ENCODE measurements at places on chromosomes 1 and 21.

- DNase-seq: peak; percentile 86
Measured at GRCh38 chr1:184664042-184664660, 90.5 kb downstream of the EDEM3 start.

- no peak for DNase-seq
Measured at GRCh38 chr1:69847670-69848069, 279.9 kb downstream of the LRRC7 start.

GRCh38 chr21:38853421-38853919, 47.7 kb downstream of the ETS2 start:
- peak; percentile 60 for DNase-seq

DNA sequence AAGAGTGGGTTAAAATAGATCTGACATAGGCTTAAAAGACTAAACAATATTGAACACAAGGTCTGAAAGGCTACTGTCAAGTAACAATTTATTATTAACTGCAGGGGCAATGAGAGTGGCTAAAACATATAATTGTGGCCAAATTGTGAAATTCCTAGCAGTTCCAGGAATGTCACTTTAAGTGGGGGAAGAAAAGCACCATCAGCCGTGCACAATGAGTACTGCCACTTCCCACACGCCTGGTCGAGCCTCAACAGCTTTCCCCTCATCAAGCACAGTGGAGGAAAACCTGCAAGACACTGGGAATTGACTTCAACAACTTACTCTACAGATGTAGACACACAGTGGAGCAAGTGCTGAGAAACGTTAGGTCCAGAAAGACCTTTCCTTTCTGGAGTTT, 16.4 kb downstream of the TFB2M start:
- no peak for DNase-seq

- DNase-seq: peak; percentile 81
Measured at GRCh38 chr1:203534526-203534925, 40.6 kb downstream of the OPTC start.

GRCh38 chr1:95263450-95263849, 29.4 kb downstream of the RWDD3 start:
- DNase-seq: no peak

- no peak for DNase-seq
Measured at GRCh38 chr21:29753216-29753615, 186.6 kb downstream of the GRIK1 start.

GRCh38 chr1:162632217-162632666, at the start of gene DDR2:
Gene DDR2 (plus strand): TSS chr1:162632464. CDS start chr1:162719064, 86,600 bp downstream.
- peak; percentile 80 for DNase-seq

DNA sequence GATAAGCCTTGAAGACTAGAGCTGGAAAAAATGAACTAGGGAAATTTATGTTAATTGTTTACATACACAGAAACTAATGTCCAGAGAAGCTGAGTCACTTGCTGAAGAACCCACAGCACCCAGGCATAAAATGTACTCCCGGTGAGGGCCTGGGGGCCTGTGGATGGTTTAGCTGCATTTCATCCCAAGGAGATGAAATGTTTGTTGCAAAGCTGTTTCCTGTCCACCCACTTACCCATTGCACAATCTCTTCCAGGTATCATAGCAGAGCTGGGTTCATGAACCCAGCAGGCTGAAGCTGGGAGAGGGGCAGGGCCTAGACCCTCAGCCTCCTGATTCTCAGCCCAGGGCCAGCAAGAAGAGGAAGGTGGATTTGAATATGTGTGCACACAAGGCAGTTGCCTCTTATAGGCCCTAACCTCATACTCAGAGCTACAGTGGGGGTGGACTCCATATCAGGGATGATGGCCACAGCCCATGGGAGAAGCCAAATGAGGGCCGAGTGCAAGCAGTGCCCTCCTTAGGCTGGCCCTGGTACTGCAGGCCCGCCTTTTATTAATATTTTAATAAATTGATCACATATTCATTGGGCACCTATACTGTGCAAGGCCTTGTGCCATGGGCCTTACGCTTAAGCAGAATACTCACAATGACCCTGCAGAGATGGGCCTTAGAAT, 110.8 kb downstream of the LACTBL1 start:
- peak; percentile 67 for DNase-seq

DNA sequence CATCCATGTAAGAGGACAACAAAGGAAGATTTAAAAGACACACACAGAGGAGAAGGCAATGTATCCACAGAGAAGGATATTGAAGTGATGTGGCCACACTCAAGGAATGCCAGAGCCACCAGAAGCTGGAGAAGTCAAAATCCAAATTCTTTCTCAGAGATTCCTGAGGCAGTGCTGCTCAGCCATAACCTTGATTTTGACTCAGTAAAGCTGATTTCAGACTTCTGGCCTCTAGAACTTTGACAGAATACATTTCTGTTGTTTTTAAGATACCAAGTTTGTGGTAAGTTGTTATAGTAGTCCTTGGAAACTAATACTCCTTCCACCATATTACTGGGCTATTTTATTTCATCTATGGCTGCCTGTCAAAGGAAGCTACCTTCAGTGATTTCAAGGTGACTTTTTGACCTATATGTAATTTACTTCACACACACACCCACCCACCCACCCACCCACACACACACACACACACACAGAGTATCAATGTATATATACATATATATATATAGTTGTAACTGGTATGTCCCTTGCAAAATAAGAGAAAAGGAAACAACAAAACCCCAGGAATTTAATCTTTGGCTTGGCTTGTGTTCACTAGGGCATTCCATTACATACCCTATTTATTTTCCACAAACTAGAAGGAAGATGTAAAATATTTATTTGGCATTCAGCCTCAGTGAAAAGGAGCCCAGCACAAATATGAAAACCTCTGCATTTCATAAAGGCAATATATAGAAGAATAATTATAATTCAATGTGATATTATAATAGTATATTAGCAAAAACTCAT, 142.1 kb upstream of the PTGFR start:
- no peak for DNase-seq

GRCh38 chr1:248851390-248851789, 7.5 kb downstream of the ZNF692 start:
- no peak for DNase-seq

DNA sequence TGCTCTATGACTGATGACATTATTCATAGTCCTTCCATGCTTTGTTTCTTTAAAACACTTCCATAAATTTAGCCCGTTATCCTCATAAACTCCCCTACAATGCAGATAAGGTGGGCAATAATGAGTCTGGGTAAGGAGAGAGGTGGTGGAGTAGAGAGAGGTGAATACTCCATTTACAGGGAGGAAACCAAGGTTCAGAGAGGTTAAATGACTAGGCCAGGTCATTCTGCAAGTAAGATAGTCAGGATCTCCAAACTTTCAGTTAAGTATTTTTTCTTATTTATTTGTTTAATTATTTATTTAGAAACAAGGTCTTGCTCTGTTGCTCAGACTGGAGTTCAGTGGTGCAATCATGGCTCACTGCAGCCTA, 26.1 kb downstream of the PAFAH2 start:
- no peak for DNase-seq

GRCh38 chr1:21536218-21536617, 27.0 kb downstream of the ALPL start:
- DNase-seq: no peak

GRCh38 chr21:35398346-35398982, 349.4 kb upstream of the RUNX1 start:
- DNase-seq: no peak

- no peak for DNase-seq
Measured at GRCh38 chr1:159289060-159289459, 13.1 kb upstream of the FCER1A start.

DNA sequence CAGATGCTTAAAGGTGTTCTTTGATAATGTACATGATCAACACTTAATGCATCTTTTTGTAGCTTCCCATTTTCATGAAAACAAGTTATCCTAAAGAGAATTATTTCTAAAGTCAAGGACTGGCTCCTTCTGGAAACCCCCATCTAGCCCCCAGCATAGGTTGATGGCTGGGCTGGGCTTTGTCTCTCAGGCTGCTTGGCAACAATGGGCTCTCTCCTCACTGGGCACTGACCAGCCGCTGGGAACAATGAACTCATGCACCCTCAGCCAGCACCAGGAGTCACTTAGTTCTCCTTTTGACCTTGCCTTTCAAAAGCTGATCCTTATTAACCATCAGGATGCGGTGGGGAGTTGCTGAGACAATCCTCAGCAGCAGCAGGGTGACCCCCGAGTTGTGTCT, 293.0 kb upstream of the PLXNA2 start:
- no peak for DNase-seq

- DNase-seq: no peak
Measured at GRCh38 chr1:65420590-65421350, at the start of the genes LEPR and LEPROT. Gene LEPR (plus strand): TSS chr1:65420668. CDS start chr1:65565566, 144,898 bp downstream. Gene LEPROT (plus strand): TSS chr1:65420668. CDS start chr1:65420725, 57 bp downstream.

DNA sequence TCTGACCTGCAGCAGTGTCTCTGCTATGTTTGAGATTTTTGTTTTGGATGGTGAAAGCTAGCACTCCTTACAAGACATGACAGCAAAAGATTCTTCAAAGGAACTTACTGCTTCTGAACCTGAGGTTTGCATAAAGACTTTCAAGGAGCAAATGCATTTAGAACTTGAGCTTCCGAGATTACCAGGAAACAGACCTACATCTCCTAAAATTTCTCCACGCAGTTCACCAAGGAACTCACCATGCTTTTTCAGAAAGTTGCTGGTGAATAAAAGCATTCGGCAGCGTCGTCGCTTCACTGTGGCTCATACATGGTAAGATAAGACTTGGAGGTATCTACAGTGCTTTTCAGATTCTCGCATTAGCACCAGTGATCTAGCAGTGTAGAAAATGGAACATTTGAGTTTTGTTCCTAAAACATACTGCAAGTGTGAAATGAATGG, 200.2 kb downstream of the PDE4B start:
- no peak for DNase-seq

DNA sequence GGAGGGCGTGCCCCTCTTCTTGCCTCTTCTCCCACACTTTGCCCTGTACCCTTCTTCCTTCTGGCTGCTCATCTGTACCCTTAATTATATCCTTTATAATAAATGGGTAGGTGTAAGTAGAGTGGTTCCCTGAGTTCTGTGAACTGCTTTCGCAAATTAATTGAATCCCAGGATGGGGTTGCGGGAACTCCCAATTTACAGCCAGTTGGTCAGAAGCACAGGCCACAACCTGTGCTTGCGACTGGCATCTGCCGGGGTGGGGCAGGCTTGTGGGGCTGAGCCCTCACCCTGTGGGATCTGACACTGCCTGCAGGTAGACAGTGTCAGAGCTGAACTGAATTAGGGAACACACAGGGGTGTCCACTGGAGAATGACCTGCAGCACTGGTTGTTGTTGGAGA, 244.9 kb downstream of the KCNJ6 start:
- no peak for DNase-seq

GRCh38 chr1:86988835-86989234, 74.4 kb downstream of the HS2ST1 start:
- no peak for DNase-seq

- no peak for DNase-seq
Measured at GRCh38 chr1:78540048-78540447, 49.3 kb downstream of the PTGFR start.

- DNase-seq: no peak
Measured at GRCh38 chr1:71861022-71861421, 421.3 kb downstream of the NEGR1 start.

- DNase-seq: no peak
Measured at GRCh38 chr1:207897188-207897587, 13.7 kb downstream of the CD34 start.

DNA sequence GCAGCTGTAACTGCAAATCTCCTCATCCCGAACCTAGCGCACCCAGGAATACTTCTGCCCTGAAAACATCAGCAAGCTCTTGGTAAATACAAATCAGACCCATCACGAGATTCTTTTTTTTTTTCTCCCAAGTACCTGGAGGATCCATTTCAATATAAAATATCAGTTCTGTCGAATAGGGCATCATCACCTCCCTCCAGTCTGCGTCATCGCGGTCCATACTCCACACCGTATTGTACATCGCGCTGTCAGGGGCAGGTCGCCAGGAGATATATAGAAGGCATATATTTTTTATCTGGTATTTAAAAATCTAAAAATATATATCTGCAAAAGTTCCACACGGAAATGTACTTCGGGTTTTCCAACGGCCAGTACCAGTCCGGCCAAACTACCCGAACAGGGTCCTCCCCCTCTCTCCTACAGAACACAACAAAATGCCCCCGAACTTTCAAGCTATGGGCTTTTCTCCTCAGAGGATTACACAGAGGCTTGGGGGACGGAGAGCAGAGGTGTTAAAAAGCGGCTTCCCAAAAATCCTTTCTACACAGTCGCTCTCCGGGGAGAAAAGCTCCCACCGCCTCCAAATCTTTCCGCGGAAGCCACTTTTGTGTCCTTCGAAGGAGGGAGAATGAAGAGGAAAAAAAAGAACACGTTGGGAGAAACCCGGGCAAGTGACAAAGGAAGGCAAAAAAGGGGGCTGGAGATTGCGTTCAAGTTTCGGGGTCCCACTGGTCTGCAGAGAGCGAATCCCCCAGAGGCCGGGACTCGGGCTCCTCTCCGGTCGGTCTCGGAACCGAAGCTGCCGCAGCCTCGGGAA, 509 bp downstream of the PIK3R3 start:
- peak; percentile 42 for DNase-seq

DNA sequence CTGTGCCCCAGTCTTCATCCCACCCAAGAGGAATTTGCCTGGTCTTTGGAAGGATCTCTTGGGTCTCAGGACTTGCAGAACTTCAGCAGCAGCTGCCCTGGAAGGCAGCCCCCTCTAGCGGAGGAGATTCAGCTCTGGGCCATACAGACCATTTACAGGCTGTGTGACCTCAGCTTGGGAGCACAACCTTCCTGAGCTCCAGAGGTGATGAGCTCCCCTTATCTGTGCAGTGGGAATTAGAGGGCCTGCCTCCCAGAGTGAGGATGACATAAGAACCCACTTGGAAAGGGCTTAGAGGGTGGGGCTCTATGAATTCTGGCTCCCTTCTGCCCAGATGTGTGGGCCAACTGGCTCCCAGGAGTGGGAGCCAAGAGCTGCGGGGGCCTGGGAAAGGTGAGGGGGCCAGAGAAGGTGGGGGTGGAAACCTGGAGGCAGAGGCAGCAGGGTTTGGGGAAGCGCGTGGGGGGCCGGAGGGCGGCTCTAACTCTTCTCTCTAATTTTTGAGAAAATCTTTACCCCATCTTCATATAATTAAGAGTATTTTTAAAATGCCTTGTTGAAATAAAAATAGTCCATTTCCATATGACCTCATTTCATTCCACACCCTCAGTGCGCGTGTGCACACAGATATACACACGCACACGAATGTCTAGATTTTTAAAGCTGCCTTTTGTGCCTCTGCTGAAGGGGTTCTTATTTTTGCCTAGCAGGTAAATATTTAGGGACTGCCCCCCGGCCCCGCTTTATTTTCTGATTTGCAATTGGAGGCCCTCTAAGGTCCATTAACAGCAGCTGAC, 21.5 kb downstream of the EPHB2 start:
- DNase-seq: no peak

DNA sequence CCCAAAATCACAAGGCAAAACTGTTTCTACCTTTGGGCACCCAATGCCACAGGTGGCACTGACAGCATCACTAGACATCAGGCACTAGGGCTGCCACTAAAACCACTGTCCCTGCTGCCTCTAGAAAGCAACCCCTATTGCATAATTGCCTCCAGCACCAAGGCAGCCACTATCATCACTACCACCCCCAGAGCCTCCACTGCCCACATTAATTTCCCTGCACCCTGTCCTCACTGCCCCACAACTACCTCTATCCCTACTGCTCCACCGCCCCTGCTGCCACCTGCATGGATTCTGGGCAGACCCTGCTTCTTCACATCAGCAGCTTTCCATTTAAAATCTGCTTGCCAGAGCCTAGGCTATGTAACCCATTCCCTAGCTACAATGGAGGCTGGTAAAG, 68.6 kb upstream of the CACHD1 start:
- DNase-seq: no peak

- DNase-seq: no peak
Measured at GRCh38 chr1:223179786-223180185, 36.7 kb upstream of the TLR5 start.

All from hepatocyte (in vitro differentiated cells).